Lung microvascular endothelial cell (primary cell): ENCODE measurements at places on chromosomes 11 and 22. TPM values are rescaled to one million over a fixed set of nuclear protein-coding genes. Genes with fewer than 3 reads are reported as not detected.

DNA sequence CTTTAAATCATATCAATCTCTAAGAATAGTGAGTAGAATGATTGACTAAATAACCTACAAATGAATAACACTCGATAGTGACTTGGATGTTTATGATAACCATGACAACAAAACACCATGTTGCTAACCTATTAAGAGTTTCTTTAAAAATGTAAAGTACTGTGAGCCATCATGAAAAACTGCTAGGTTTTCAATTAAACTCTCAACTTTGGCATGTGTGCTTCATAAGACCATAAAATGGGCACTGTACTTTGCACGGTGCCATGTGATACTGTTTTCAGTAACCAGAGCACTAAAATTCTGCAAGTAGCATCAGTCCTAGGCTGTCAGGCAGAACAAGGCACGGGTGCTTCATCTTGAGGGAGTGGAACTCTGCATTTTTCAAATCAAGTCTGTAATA is 96.2 kb upstream of the TRIM77 start:
- DNase-seq: no peak

The NPAS4 gene
- not detected in 2 replicates for total RNA-seq

The IL17REL gene
- under 0.01 TPM in 1 of 2 replicates, not detected in the other for total RNA-seq

- no peak for DNase-seq
Measured at GRCh38 chr22:34973926-34974325, 92.0 kb upstream of the ISX start.

GRCh38 chr11:104422324-104422944 is 258.5 kb upstream of the PDGFD start:
- DNase-seq: no peak

The NADSYN1 gene
- total RNA-seq: 67.9 and 69.7 TPM in 2 replicates

The KRTAP5-2 gene
- total RNA-seq: not detected in 2 replicates

DNA sequence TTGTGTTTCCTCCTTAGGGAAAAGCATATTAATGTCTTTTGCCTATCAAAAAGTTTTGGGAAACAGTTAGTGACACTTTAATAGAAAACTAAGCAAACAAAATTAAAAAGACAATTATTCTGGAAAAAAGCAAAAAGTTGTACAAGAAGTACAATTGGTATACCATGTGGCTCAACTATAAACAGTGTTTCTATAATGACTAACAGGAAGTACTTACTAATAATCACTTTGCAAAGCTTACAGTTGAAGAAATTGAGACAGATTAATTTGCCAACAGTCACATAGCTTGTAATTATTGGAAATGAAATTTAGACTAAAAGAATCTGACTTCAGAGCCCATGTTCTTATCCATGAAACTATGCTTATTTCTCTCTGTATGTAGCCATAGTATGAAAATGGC is 24.7 kb downstream of the PPME1 start:
- DNase-seq: peak; percentile 54

DNA sequence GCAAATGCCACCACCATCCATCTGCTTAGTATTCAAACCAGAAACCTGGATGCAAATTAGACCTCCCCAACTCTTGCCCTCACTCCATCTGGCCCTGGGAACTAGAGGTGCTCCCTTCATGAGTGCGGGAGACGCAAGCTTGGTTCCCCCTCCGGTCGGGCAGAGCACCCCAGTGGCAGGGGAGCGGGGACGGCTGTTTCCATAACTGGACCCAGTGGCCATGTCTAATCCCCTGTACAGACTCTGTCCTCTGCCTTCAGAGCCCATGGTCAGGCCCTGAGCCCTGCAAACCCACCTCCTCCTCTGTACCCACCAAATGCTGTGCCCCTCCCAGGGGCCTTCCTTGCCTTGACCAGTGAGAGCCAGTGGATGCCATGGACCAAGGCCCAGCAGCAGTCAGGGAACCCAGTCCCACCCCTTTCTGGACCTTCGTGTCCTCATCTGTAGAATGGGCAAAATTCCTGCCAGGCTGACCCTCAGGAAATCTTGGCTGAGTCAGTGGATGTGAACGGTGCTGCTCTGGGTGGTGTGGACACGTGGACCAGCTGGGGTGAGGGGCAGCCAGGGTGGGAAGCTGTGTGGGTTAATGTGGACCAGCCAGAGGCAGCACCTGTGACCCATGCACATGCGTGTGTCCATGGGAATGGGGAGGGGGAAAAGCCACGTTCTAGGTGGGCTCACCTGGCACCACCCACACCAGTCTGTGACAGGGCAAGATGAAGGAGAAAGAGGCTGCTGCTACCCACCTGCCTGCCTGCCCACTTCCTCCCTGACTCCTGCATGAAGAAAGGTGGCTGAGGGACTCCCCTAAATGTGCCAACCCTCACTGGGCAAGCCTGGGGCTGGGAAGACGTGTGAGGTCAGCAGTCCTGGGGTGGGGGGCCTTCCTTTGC is 72.8 kb downstream of the LRRC32 start:
- no peak for DNase-seq

The TAF1D gene
- total RNA-seq: 85.2 and 141 TPM in 2 replicates

GRCh38 chr11:17496406-17496805 is 19.8 kb upstream of the ABCC8 start:
- DNase-seq: peak; percentile 67

The LUZP2 gene
- not detected in 2 replicates for total RNA-seq

GRCh38 chr11:13386567-13386966 is 76.5 kb downstream of the BTBD10 start:
- DNase-seq: peak; percentile 5

The C11orf16 gene
- not detected in 2 replicates for total RNA-seq

- no peak for DNase-seq
Measured at GRCh38 chr11:977830-978720, 52.4 kb downstream of the AP2A2 start.

DNA sequence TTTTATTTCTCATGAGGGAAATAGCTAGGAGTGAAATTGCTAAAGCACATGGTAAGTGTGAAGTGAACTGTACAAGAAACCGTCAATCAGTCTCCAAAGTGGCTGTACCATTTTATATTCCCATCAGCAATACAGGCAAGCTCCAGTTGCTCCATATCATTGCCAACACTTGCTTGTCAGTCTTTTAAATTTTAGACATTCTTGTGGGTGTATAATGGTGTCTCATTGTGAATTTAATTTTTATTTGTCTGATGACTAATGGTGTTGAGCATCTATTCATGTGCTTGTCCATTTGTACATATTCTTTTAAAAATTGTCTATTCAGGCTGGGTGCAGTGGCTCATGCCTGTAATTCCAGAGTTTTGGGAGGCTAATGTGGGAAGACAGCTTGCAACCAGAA is 34.1 kb upstream of the SMCO4 start:
- no peak for DNase-seq

DNA sequence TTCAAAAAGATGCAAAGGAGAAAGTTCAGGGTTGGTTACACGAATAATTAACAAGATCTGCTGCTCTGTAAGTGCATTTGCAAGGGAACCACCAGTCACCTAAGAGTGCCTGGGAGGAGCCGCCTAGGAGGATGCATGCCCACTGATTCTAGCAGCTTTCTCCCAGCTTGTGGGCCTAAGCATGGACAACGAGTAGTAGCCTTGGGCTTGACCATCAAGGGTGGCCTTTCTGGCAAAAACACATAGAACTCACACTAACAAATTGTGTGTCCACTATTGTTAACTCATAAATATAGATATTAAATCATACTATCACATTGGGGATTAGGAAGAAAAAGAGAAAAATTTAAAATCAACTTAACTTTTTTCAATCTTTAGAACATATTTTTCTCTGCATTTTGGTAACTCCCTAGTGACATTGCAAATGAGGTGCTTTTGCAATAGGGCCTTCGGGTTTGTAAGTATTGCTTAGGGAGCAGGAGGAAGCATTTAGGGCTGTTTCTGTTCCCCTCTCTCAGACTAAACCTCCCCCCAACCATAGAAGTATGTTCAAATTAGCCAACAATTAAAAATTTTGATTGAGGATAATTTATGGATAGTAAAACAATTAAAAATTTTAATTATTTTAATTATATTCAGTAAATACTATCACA is 57.3 kb upstream of the CEP295 start:
- DNase-seq: no peak

The PMM1 gene
- total RNA-seq: 2.2 and 2.6 TPM in 2 replicates

The KIRREL3 gene
- under 0.01 TPM in 1 of 2 replicates, not detected in the other for total RNA-seq

GRCh38 chr11:117232092-117232878 is at the start of gene RNF214:
RNF214 (plus strand) TSS chr11:117232671; CDS start chr11:117234273, 1,602 bp downstream.
- DNase-seq: peak; percentile 79

GRCh38 chr11:56817661-56818060 is 69.2 kb upstream of the OR9G4 start:
- no peak for DNase-seq

DNA sequence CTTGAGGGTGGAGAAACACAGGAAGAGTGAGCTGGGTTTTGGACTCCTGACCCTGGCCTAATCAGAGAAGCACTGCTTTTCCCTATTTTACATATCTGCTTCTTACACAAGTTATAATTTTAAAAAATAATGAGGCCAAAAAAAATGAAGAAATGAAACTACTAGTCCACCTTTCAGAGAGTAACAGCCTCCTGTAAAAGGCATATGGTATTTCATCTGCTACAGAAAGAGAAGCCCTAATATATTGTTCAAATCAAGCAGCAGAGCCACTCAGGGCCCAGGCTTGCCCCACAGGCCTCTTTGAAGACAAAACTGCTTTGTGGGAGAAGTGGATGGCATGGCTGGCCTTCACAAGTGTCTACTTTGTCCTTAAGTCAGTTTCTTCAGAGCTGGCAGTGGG is 10.0 kb downstream of the DIXDC1 start:
- no peak for DNase-seq

The CDC42EP2 gene
- 5.4 and 10.1 TPM in 2 replicates for total RNA-seq

DNA sequence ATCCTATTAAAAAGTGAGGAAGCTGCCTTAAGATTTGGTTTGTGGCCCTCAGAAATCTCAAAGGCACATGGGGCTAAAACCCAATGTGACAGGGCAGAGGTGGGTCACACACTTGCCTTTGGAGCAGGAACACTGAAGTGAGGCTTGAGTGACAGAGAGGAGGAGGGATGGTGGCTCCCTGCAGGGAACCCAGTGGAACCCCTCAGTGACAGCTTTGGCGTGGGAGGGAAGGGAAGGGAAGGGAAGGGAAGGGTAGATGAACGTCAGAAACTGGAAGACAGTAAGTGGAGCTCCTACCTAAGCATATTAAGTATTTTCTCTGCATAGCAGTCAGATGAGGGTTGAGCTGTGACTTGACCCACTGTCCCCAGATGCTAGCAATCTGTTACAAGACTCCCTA is 68.5 kb downstream of the TMPRSS5 start:
- no peak for DNase-seq
